Mucosa of descending colon (tissue), 3 donors: ENCODE measurements at places on chromosomes 7 and 10. TPM values are rescaled to one million over a fixed set of nuclear protein-coding genes. Genes with fewer than 3 reads are reported as not detected.

DNA sequence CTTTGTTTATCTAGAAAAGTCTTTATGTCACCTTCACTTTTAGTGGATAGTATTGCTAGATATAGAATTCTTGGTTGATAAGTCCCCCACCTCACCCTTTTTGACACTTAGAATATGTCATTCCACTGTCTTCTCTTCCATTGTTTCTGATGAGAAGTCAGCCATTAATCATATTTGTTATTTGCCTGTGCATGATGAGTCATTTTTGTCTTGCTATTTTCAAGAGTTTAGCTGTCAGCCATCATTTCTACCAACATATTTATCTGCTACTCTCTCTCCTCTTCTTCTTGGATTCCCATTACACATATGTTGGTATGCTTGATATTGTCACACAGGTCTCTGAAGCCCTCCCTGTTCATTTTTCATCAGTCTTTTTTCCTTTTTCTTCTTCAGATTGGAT, 160.8 kb upstream of the TCF7L2 start:
- no peak for DNase-seq

- DNase-seq: peak; percentile 37
These were observed 66.2 kb downstream of the FAM241B start for GRCh38 chr10:69696073-69696731.

- no peak for DNase-seq
These were observed 202.9 kb downstream of the GLRX3 start for GRCh38 chr10:130339091-130339490.

DNA sequence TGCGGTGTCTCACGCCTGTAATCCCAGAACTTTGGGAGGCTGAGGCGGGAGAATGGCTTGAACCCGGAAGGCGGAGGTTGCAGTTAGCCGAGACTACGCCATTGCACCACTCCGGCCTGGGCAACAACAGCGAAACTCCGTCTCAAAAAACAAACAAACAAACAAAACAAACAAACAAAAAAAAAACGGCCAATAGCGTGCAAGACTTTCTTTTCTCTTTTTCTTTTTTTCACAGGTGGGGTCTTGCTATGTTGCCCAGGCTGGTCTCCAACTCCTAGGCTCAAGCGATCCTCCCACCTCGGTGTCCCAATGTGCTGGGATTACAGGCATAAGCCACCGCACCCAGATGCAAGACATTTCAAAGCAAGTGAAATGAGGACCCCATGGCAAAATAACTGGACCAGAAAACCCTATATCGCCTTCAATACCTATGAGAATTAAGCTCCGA, 1.6 kb downstream of the PSAP start:
- no peak for DNase-seq

GRCh38 chr10:5551531-5552375, 27.0 kb downstream of the CALML3 start:
- DNase-seq: peak; percentile 77

SLC16A12 gene
- 0.23 TPM for total RNA-seq

LDB1 gene
- 37.2 TPM for total RNA-seq
